ENCODE measurements at places on chromosomes 3 and 15.

GRCh38 chr15:69855258-69856000 lies 242.3 kb downstream of the TLE3 start:
- DNase-seq = no peak

GRCh38 chr3:58183891-58184290 lies 26.9 kb downstream of the DNASE1L3 start:
- no peak for DNase-seq

DNA sequence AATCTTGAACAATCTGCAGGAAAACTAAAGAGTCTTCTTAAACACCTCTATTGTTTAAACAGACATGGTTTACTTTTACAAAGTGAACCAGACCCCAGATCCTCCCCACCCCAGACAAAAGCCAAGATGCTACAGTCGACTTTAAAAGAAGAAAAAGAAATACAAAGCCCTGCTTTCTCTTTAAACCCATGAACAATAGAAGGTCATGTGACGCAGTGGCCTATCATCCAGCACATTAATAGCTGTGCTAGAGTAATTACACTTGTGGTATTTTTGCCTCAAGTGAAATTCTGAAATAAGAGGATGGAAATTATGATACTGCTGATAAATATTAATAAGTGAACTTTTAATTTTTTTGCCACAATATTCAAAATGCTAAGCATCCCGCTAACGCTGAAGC lies 613.4 kb downstream of the FOXP1 start:
- no peak for DNase-seq

DNA sequence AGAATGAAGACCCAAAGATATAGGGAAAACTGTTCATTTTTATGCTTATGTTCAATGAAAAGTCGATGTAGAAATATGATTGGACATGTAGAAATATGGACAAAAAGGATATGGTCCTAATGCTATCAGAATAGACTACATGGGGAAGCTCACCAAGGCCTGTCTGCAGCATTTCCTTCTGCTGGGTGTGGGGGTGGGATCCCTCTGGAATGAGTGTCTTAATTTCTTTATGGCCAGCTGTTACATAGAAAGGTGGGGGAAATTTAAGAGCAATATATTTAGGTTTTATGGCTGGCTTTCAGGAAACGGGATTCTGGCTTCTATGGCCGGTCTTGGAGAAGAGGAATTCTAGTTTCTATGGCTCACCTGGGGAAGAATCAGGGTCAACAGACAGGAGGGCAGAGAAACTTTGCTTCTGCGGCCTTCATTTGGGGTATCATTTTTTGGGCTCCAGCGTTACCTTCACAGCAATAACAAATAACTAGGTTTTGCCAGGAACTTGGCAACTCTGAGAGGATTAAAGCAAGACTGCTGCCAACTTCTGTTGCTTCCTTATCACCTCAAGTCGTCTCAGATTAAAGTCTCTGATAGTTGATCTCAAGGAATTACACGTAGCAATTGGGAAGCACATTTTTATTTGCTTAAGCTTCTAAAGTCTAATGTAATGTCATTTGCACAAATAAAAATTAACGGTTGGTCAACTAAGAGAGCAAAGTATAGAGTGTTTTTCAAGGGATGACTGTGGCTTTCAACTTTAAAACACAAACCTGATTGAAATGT lies 57.0 kb upstream of the GATM start:
- DNase-seq = no peak

- DNase-seq = no peak
Measured at GRCh38 chr15:71804695-71805470, 5.5 kb upstream of the NR2E3 start.

- DNase-seq = peak; percentile 7
Measured at GRCh38 chr3:129892857-129893580, 492 bp downstream of the TMCC1 start.

GRCh38 chr15:56468401-56468800 lies 3.5 kb upstream of the MNS1 start:
- peak; percentile 42 for DNase-seq

GRCh38 chr3:104717828-104718196 lies 648.9 kb upstream of the ALCAM start:
- no peak for DNase-seq

GRCh38 chr3:119360736-119361462 lies 66.7 kb downstream of the ARHGAP31 start:
- DNase-seq = no peak

- DNase-seq = no peak
Measured at GRCh38 chr3:108407886-108408285, 102.5 kb downstream of the MYH15 start.

GRCh38 chr3:157081626-157082210 lies 78.2 kb downstream of the CCNL1 start:
- DNase-seq = peak; percentile 95

DNA sequence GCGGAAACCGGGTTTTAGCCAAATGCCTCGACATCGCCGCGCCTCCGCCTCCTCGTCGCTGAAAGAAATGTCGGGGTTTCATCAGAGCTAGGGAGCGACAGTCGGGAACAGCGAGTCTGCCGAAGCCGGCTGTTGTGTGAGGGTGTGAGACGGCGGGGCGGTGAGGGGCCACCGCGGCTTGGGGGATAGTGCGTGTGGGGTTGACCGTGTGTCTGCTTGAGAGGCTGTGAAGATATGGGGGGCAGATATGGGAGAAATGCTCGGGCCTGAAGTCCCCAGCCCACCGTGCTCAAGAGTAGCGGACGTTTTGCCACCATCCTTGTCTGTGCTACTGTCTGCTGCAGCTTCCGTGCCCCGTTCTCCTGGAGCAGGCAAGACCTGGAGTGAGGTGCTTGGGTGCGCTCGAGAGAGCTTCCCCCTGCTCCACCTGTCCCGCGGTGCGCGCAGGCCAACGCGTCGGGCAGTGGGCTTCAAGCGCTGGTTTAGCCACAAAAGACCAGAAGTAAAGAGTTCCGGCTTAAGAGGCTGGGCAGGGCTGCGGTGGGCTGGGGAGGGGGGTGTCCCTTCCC lies 716 bp upstream of the ISLR2 start:
- DNase-seq = no peak

- DNase-seq = no peak
Measured at GRCh38 chr3:64651303-64651702, 36.5 kb downstream of the ADAMTS9 start.

GRCh38 chr3:20837676-20838302 lies 651.8 kb upstream of the SGO1 start:
- DNase-seq = no peak

DNA sequence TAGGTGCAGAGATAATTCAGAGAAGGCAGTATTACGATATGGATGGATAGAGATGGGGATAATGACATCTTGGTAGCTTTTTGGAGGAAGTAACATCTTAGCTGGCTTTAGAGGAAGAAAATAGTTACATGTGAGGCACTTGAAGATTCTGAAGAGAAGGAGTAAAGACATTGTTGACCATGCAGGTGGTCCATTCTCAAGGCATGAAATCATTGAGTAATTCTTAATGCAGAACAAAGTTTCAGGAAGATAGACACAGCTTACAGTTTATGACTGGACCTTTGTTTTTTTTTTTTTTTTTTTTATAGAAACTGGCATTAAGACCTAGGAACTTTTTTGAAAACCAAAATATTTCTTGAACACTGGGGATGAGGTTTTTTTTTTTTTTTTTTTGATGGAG lies 28.2 kb downstream of the MBNL1 start:
- no peak for DNase-seq

DNA sequence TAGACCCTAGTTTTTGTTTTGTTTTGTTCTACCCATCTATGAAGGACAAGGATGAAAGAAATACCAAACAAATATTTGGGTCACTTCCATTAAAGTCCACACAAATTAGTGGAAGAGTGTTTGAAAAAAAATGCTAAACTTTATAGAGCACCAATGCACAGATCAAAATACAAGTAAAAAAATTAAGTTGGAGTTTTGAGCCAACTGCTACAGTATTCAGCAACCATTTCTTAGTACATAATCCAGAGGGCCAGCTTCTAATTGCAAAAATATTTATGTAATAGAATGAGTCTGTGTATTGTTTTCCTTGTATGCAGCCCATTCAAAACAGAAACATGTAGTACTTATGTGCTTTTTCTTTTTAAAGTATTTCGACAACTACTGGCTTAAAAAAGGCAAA lies 121.1 kb downstream of the CBLB start:
- peak; percentile 43 for DNase-seq

DNA sequence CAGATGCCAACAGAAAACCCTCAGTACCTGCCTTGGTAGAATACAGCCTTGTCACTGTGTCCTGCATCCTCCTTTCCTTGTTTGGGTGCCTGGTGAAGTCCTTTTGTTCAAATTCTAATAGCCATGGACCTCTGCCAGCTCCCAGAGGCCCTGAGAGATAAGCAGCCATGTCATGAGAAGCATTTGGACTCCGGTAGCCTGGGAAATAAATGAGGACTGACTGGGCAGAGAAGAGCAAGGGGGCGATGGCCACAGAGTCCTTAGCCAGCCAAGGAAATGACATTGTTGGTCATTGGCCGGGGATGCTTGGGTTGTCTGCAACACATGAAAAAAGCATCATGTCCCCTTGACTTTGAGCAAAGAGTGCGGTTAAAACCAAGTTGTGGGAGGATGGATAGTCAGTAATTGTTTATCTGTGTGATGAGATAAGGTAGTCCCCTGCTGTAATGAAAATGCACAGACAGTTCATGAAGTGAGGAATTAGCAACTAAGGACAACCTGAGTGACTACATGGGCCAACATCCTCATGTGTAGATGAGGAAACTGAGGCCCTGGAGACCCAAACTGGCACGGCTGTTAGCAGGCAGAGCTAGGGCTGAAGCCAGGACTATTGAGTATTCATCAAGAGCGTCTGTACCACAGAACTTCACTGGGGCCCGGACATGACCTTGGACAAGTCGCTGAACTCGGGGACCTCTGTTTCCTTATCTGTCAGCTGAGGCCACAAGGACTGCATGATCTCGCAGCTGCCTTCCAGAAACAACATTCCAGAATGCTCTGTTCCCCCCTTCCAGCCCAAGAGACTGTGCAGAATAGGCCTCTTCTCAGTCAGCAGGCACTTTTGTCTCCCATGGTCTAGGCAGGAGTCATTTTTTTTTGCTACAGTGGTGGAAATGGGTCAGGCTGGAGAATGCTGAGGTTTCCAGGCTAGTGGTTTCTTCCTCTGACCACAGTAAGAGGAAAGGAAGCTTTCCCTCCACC lies 90.5 kb upstream of the CTDSPL start:
- DNase-seq = no peak

GRCh38 chr3:53493963-53494791 lies at the start of gene CACNA1D:
TSS of gene CACNA1D (plus strand) at chr3:53494611. CDS start at chr3:53495167, 556 bp downstream.
- no peak for DNase-seq

- DNase-seq = no peak
Measured at GRCh38 chr3:108879915-108880314, 57.3 kb downstream of the TRAT1 start.

DNA sequence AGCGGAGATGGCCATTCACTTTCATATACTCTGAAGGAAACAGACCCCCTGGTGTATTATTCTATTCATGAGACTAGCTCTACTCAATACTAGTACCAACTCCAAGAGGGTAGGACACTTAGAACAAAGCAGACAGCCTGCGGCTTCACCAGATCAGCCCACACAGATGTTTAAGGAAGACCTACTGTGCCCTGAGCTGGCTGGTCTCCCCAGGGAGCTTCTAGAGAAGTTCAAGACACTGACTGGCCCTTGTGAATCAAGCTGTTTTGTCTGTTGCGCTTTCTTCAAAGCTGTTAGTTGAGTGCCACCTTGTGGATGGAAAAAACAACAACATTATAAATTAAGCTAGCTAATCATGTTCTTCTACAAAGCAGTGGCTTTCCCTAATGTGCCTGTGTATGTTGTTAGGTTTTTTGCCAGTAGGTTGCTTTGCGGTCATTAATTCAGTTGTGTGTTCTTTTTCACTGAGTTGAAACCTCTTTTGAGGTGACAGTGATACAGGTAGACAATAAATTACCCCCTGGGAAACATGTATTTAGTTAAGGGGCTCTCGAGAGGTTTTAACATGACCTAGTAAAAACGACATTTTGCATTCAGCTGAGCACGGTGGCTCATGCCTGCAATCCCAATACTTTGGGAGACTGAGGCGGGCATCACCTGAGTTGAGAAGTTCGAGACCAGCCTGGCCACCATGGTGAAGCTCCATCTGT lies 64.2 kb upstream of the MYZAP start:
- peak; percentile 93 for DNase-seq

DNA sequence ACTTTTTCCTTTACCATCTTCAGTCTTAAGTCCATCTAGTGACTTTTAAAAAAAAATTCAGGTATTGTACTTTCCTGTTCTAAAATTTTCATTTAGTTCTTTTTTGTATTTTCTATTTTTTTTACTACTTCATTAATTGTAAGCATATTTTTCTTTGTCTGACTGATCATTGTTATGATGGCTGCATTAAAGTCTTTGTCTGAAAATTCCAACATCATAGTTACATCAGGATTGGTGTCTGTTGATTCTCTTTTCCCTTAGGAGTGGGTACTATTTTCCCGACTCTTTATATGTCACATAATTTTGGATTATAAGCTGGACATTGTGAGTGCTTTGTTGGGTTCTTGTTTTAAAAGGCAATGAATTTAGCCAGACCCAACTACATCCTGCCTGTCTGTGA lies 34.9 kb upstream of the POLR2M start:
- no peak for DNase-seq

DNA sequence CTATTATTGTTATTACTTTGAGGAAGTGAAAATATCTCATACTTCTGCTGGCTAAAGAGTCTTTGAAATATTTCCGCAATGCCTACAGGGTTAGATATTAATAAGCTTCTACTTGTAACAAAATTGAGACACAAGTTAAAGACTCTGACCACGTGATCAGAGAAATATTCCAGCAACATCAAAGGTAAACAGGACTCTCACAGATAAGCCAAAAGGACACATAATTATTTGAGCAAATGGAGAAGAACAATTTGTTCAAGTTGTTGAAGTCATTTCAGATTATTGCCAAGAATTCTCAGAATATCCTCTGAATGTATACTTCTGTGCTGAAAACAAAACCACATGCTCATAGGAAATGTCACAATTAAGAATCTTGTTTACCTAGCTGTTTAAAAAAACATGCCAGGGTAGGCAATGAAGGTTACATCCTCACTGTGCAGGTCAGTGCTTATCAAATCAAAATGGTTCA lies 225.8 kb upstream of the ALCAM start:
- peak; percentile 13 for DNase-seq

GRCh38 chr15:43440721-43441281 lies 52.2 kb downstream of the TP53BP1 start:
- DNase-seq = peak; percentile 98

- no peak for DNase-seq
Measured at GRCh38 chr3:100044369-100044768, 69.9 kb downstream of the FILIP1L start.

DNA sequence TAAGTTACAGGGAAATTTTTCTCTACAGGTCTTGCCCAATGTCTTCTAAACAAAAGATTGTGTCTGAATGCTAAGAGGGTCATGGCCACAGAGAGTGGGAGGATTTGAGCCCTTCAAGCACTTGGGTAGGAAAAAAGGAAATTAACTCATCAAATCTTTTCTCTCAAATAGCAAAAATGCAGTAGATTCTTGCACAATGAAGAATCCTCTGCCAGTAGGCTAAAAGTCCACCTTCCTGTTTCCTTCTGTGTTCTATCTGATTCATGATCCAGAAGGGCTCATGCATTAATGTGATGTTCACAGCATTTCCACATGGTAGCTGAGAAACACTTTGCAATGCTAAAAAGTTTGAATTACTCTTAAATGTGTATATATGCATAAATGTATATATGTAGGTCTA lies 177.1 kb downstream of the CD47 start:
- peak; percentile 77 for DNase-seq
